ENCODE measurements at places on chromosomes 5 and 9.

DNA sequence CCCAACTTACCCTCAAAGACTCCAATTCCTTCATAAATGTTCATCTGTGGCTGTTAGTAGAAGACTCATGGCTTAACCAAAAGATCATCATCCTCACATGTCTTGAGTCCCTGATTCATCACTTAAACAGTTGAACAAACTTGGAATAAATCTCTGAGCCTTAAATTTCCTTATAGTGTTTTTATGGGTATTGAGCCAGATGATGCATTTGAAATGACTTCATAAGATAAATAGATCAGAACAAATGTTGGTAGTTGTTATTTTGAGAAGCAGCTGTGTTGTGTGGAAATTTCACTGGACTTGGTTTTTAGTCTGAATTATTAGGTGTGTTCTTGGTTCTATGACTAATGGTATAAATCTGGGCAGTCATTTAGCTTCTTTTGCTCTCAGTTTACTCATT lies 236.2 kb downstream of the NNT start:
- DNase-seq = no peak

DNA sequence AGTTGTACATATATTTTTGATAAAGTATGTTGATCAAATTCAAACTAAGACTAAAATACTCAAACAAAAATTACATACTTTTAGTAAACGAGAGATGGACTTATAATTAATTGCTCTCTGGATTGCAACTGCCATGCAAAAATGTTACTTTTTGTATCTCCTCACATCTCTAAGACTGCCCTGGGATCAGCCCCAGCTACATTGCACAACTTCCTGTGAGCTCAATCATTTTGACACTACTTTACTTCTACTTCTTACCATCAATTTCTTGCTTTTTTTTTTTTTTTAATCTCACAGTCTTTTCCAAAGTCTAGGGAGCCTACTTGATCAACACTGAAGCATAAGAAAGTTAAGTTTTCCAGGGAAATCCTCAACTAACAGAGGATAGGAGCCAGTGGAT lies 506.0 kb upstream of the CDH10 start:
- no peak for DNase-seq

DNA sequence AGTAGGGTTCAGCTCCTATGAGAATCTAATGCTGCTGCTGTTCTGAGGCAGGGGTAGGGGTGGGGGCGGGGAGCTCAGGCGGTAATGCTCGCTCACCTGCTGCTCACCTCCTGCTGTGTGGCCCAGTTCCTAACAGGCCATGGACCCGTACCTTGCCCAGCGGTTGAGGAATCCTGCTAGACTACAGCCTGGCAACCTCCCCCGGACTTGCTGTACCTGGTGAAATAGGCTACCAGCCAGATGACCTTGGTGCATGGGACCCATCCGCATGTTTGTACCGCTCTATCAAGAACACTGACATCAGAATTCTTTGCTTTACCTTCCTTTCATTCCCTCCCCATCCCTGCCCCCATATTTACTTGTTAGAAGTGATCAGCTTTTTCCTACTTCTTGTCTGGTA lies 15.3 kb downstream of the IL31RA start:
- DNase-seq = no peak

DNA sequence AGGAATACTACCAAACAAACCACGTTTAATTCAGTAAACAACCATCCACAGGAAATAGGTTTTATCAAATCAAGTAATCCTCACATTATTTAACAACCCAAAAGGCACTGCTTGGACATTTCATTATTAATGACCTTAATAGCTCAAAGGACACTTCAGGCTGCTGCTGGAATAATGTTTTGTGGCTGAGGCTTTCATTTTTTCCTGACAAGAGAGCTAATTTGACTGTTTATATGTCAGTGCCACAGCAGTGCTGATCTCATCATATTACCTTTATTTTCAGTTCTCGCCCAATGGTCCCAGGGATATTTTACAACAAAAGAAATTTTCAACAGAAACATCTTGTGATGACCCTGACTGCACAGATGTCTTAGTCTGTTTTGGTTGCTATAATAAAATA lies 589.8 kb upstream of the GRAMD2B start:
- DNase-seq = no peak

DNA sequence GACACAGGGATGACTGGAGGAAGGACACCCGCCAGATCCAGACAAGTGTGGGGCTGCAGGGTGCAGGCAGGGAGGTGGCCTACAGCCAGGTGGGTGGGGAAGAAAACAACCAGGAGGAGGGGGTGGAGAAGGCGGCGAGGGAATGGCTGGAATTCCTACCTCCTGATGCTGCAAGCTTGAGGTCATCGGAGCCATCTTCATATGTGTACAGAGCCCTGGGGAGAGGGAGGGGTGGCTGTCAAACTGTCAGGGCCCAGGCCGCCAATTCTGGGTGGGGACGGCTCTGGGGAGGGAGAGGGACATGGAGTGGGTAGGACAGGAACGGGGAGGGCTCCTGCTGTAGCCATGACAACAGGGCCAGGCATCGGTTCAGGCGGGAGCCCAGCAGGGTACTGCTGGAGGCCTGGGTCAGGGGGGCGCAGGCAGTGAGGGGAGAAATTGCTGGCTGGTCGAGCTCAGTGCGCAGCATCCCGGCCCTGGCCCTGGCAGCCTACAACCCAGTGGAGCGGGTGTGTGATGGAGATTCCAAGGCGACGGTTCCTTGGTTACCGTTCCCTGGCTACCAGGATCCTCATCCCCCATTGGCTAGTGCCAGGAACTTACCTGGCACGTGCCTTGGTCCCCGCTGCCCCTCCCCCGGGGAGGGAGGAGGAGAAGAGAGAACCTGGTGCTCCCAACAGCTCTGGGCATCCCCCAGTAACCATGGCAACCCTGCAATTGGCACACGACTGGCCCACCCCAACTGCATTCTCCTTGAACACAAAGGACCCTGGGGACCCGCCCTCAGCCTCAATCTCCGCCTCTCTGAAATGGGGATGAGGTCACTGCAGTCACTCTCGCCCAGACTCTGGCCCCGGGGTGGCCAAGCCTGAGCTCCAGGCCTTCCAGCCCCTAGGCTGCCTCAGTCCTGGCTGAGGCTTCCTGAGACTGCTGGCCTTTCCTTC lies 4.5 kb downstream of the DBN1 start:
- no peak for DNase-seq

GRCh38 chr5:157444224-157444623 lies 15.8 kb upstream of the NIPAL4 start:
- DNase-seq = no peak

GRCh38 chr9:97484134-97484533 lies 17.3 kb upstream of the TMOD1 start:
- no peak for DNase-seq

DNA sequence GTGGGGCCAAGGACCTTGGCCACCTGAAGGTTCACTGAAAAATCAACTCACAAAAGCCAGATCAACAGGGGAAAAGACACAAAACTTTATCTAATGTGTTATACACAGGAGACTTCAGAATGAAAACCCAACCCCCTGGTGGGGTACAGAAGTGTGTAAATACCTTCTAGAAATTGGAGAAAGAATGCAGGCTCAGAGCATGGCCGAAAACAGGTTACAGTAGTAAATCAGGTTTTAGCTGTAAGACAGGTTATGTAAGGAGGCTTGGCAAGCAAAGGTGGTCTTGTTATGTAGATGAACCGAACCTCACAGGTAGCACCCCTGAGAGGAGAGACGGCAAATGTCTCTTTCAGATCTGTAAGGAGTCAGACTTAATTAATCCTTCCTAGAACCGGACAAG lies 10.0 kb downstream of the CEMIP2 start:
- DNase-seq = no peak

DNA sequence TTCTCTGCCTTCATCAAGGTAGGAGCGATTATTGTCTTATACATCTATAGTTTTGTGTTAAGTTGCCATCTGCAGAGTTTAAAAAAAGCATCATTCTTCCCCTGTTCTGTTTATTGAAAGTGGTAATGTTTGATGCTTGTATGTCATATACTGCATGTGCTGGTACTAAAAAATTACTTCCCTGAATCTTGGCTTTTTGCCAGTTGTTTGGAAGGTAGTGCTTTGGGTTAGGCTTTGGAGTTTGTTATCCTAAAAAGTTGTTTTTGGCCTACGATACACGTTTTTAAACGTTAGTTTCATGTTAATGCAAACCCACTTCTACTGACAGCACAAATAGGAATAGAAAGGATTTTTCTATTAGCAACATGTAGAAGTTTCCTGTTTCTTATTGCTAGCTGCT lies 158.3 kb downstream of the GIN1 start:
- DNase-seq = no peak

DNA sequence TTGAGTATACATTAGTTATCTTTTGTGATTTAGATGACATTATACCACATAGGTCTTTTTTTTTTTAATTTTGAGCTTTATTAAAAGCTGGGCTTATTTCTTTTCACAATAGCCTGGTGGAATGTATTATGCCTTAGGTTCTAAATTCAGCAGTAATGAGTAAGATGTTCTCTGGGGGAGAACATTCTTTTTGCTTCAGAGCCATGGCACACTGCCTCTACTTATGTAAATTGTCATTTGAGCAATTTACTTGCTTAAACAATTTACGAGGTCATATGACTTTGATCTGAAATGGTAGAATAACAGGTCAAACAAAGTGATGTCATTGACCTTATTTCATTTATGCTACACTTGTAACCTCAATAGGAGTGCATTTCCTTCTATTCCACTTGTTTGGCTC lies 154.2 kb downstream of the FOCAD start:
- DNase-seq = no peak

DNA sequence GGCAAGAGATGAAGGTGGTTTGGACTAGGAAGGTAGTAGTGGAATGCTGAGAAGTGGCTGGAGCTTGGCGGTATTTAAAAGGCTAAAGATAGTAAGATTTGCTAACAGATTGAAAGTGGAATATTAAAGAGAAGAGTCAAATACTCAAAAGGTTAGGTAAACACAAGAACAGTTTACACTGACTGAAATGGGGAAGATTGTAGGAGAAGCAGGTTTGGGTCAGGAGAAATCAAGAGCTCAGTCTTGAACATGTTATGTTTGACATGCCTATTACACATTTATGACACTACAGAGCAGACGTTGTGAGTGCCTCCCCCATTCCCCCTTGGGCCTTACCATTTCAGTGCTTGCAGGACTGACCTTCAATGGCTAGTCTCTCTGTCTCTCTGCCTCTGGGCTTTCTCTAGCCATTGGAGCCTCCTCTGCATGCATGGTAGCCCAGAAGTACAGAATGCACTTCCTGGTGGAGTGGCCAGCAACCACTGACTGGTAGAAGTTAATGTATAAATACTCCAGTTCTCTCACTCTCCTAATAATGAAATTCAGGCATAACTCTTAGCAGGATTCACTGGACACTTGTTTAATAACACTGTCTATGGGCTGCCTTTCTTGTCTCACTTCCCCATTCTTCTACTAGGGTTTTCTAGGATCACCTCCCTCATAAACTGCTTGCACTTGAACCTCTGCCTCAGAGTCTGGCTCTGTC lies 56.8 kb downstream of the HMGCS1 start:
- DNase-seq = no peak

DNA sequence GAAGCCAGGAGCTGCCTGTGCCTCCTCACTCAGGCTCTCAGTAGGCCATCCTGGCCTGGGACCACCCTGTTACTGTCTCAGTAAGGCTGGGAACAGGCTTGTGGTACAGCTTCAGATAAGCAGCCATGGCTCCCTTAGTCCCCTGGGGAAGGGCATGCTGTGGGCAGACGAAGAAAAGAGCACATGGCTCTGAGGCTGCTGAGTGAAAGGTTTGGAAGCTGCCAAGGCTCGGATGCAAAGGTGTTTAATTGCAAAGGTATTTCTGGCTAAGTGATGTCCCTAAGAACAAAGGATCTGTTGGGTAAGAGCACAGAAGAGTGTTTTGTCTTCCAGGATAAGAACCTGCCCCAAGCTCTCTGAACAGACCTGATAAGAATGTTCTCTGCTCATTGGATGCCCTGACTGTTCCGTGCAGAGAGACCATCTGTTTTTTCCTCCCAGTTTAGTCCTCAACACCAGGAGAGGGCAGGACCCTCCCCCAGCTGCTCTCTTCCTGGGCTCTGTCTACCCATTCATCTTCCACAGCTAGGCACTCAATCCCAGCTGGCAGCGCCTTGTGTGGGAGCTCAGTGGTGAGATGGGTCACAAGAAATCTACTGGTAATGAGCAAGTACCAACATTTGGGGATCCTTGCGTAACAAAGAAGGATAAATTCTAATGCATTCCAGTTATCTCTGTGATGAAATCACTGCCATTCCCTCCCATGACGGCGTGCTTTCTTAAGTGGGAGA lies 17.7 kb downstream of the ANGPTL2 start:
- no peak for DNase-seq

DNA sequence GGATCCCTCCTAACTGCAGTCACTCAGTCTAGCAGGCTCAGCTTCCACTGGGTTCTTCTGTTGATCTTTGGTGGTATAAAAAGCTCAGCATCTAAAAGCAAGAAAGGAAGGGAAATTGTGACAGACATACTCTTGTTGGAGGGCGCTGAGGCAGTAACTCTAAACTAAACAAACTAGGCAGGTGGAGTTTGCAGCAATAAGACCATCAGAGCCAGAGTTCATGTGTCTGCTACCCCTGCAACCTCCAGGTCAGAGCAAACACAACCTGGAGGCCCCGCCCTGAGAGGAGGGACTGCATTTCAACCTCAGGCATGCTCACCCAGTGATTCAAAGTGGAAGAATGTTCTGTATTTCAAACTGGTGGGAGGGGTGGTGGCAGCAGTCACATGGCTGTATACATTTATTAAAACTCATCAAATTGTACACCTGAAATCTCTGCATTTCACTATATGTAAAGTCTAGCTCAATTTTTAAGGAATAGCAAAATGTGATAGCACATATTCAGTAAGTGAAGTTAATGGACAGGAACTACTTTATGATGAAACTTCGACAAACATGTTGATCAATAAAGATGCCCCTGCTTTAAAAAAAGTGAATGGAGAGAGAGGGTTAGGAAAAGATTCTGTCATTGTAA lies 7.1 kb downstream of the ACTL7A start:
- DNase-seq = no peak

- DNase-seq = no peak
Measured at GRCh38 chr5:134935711-134936602, 31.0 kb downstream of the PCBD2 start.

GRCh38 chr9:9919174-9919775 lies 693.5 kb downstream of the PTPRD start:
- DNase-seq = no peak

- no peak for DNase-seq
Measured at GRCh38 chr9:131320031-131320685, 30.6 kb downstream of the PLPP7 start.

DNA sequence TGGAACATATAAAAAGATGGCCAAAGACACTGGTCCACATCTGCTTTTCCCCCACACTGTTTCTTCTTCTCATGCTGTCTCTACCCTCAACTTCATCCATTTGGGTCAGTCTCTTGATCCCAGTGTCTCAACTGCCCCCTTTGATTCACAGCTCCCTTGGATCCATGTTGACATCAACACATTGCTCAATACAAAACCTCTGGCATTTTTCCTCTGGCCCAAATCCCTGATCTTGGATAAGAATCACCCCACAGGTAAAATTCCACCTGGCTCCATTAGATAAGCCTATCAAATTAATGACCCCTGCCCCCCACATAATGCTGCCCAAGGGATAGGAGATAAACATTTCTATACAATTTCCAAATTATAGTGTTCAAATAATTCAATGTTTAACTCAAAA lies 229.8 kb downstream of the TLE1 start:
- no peak for DNase-seq

Data from CD8-positive, alpha-beta T cell (primary cell).